Stimulated activated CD4-positive, alpha-beta T cell treated with anti-CD3 and anti-CD28 coated beads, Interleukin-15, amount 100 ng/mL, for 48 hours (primary cell): ENCODE measurements at places on chromosomes 4 and X.

DNA sequence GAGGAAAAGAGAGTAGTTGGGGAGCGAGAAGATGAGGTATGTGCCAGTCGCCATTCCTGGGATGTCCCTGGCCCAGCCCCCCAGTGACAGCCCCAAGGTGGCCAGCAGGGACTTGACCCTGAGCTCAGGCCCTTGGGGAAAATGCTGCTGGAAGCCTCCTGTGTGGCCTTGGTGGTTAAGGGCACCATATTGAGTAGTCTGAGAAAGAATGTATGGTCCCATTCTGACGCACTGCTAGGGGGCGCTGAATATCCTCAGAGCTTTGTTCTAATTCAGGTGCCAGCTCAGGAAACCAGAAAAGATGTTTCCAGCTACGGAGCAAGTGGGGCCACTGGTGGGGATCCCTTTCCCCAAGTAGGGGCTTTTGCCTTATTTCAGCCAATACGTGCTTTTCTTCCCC is 14.0 kb upstream of the UBA6 start:
- no peak for DNase-seq

- no peak for DNase-seq
Observed at GRCh38 chr4:8344377-8344776, 74.8 kb downstream of the HTRA3 start.

GRCh38 chrX:97828471-97828870 is 944.8 kb downstream of the RPA4 start:
- no peak for DNase-seq

GRCh38 chrX:70174754-70175153 is 2.5 kb upstream of the DGAT2L6 start:
- DNase-seq, result no peak

DNA sequence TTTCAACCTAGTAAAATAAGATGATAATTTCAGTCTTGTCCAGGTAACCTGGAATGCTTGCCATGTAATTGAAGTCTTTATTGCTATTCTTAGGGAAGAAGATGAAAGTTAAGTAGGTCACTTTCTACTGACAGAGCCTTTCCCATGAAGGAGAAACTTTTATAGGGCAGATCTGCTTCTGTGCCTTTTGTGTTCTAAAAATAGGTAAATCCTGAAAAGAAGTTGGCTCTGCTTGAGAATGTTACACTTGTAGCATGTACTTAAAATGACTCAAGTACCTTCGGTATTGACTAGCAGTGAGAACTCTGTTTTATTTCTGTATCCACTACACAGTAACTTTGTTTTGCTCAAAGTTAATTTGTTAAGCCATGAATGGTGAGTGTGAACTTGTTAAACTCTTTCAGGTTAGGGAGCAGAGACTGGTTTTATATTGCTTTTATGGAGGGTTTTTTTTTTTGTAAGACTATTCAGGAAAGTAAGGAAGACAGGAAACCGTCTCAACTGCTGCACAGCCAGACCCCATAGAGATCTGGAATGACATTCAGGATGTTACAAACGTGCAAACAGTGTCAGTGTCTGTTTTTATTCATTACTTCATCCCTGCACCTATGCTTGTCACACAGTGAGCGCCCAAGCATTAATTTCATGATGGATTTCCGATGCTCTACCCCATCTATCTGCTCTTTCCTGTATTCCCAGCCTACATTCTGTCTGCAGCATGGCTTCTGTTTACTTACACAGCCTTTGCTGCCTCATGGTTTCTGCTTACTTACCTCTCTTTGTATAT is 53.0 kb downstream of the SEPTIN11 start:
- no peak for DNase-seq

DNA sequence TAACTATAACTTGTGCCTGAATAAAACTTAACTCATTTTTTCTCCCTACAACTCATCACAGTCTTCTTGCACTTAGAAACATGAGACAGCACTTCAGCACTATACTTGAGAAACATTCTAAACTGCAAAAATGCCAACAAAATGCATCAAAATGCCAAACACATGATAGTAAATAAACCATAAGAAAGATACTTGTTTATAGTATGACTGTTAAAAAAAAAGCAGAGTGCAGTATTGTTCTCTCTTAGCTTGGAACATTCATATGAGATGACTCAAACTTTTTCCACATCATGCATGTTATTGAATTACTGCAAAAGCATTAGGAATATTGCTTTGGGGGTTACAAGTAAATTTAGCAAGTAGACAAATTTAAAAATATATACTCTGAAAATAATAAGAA is 135.7 kb upstream of the ANXA10 start:
- DNase-seq, result no peak

- DNase-seq, result no peak
Observed at GRCh38 chrX:65696613-65697012, 29.2 kb downstream of the MSN start.

DNA sequence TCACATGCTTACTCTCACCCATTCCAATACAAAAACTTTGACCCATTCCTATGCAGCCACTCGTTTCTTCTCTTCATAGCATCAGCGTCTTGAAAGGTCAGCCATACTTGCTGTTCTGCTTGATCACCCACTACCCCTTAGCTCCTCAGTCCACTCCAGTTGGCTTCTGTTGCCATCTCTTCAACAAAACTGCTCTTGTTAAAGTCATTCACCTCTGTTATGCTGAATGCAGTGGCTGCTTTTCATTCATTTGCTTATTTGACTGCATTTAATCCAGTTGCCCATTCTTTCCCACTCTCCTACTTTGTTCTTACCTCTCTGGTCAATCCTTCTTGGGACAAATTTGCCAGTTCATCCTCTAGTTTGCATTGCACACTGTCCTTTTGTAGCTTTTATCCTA is 24.9 kb downstream of the CEP135 start:
- DNase-seq, result no peak

DNA sequence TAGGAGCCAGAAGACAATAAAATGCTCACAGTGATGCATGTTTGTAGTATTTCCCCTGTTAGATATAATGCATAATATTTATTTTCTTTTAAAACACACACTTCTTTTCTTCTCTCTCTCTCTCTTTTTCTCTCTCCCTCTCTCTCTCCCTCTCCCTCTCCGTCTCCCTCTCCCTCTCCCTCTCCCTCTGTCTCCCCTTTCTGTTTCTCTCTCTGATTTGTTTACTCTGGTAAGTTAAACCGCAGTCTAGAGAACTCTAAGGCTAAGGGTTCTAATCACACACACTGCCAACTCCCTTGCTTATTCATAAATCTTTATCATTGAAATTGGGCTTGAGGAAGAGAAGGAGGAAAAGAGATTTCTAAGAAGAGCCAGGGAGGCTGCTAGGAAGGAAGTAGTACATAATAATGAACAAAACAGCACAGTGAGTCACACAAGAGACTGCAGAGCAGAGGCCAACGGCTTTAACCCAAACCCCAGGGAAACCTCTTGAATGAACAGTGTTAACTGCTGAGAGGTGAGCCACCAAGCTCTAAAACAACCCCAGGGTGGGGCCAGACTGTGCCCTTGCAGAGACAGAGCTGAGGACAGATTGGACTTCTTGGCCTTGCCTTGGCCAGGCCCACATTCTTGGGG is 9.1 kb upstream of the PHOX2B start:
- no peak for DNase-seq

GRCh38 chr4:18202486-18202885 is 180.9 kb upstream of the LCORL start:
- no peak for DNase-seq

DNA sequence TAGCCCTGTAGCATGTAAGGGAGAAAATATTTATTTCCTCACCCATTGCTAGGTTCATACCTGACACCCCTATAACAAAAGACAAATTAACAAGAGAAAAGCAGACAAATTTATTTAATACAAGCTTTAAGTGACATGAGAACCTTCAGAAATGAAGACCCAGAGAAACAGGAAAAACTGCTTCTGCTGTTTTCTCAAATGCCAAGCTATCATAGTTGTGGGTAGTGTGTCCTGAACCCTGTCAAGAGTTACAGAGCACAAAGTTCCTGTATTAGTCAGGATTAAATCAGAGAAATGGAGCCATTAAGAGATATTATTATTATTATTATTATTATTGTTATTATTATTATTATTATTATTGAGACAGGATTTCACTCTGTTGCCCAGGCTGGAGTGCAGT is 17.5 kb downstream of the CCDC160 start:
- DNase-seq, result no peak

DNA sequence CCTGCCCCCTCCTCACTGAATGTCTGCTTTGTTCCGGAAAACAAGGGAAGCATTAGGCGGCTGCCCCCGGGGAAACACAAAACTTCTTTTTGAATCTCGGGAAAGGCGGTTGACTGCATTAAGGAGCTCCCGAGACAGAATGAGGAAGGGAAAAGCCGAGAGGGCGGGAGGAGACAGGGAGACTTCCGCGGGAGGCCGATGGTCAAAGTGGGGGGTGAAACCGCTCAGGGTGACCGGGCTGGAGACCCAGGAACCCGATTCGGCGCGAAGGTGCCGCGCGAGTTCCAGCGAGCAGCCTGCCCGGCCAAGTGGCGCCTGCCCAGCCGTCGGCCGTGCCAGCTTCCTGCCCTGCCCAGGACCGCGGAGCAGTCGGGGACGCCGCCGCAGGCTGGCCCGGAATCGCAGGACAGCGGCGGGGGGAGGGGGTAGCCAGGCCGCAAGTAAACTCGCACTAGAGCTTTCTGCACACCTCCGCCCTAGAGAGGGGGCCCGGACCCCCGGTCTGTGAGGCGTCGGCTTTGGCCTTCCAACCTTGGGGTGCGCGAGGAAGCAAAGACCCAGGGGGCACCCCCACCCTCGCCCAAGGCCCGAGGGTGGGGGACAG is 55.1 kb upstream of the BCOR start:
- DNase-seq, result no peak

DNA sequence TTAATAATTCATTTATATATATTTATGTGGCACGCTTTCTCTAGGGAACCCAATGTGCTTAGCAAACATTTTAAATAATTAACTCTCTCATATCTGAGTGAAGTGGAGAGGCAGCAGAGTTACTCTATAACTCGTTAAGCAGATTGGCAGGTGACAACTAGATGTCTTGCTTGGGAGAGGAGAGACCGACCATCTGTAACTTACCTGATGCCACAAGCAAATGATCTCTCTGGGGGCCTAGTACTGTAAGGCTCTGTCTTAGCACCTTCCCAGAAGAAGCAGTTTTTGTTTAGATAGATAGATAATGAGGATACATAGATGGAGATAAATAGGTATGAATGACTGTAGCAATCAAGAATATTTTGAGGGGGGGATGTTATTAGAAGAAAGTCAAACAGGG is 11.9 kb upstream of the SEL1L3 start:
- no peak for DNase-seq

DNA sequence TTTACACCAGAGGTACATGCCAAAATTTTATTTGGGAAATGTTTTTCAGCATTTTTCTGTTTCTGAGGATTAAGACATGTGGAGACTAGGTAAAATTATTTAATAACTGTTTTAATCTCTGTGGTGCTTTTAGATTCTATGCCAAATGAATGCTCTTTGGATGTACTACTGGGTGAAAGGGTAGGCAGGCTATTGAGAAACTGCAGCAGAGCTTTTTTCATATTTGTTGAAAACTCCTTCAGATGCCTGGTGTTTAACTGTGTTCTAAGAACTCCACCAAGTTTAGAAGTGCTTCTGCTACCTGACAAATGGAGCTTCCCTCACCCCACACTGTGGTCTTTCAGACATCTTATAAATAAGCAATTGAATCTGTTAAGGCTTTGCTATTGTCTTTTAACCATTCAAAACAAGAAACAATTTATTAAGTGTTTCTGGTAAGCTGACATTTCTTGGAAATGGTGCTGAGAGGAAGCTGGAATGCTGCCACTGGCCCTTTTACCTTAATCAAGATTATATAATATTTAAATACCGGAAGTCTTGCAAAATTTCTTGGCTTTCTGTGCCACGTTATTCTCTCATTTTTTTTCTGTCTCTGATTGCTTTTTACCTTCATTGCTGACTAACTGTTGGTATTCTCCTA is 51.2 kb upstream of the CYSLTR1 start:
- no peak for DNase-seq

DNA sequence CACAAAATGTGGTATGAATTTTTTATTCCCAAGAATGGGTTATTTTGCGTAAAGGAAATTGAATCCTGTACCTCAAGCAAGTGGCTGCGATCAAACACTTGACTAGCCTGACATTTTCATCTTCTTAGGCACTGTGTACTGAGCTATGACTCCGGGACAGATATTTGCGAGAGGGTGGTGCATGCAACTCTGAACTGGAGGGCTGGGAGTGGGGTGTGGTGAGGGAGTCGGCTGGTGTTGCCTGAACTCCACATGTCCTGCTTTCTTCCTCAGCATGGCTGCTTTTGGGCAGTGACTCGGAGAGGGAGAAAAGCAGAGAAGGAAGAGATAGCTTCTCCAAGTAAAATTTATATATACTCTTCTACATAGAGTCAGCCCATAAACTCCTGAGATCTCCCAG is 68.5 kb upstream of the GATB start:
- no peak for DNase-seq

- no peak for DNase-seq
Observed at GRCh38 chr4:137467537-137467936, 64.8 kb downstream of the PCDH18 start.

GRCh38 chr4:23237771-23238170 is 545.0 kb downstream of the GBA3 start:
- DNase-seq, result no peak

DNA sequence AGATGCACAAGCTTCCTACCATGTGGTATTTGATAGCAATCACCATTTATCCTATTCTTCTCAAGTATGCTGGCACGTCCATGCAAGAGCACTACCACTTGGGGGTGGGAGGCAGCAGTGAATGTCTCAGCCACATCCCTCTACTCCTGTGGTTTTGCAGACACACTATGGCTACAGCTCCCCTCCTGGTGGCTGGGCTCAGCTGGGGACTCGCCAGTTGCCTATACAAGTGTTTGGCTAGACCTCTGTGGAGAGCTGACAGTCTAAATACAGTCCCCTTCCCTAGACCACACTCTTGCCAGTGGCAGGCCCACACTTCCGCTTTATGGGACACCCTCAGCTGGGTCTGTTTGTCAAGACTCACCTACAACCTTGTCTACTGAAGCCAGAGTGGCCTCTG is 53.2 kb downstream of the ADGRA3 start:
- DNase-seq, result no peak

GRCh38 chrX:143632625-143633410 is 3.1 kb downstream of the SLITRK4 start:
- DNase-seq, result no peak

GRCh38 chr4:162209706-162210105 is 45.9 kb upstream of the FSTL5 start:
- DNase-seq, result no peak

- DNase-seq, result no peak
Observed at GRCh38 chrX:118724365-118724764, 3.0 kb upstream of the IL13RA1 start.

DNA sequence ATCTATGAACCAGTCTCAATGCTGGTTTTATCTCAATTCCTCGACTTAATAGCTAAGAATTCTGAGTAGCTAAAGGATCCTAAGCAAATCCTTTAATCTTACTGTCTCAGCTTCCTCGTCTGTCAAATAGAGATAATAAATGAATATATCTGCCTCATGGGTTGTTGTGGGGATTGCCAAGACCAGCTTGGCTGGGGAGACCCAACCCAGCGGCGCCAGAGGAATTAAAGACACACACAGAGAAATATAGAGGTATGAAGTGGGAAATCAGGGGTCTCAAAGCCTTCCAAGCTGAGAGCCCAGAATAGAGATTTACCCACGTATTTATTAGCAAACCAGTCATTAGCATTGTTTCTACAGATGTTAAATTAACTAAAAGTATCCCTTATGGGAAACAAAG is 41.9 kb downstream of the SLC34A2 start:
- DNase-seq, result no peak

GRCh38 chr4:168852387-168852786 is 157.7 kb downstream of the CBR4 start:
- no peak for DNase-seq

- peak; percentile 92 for DNase-seq
Observed at GRCh38 chr4:189940178-189941004, at the start of gene FRG1. FRG1 (plus strand) TSS chr4:189940872; CDS start chr4:189941010, 138 bp downstream.
